ENCODE measurements at places on chromosomes 5 and 9.

- no peak for DNase-seq
Measured at GRCh38 chr5:180323160-180323559, 30.0 kb downstream of the GFPT2 start.

GRCh38 chr9:77750284-77750683, 102.2 kb upstream of the GNA14 start:
- no peak for DNase-seq

- DNase-seq: no peak
Measured at GRCh38 chr9:133526721-133527321, 2.1 kb upstream of the MYMK start.

DNA sequence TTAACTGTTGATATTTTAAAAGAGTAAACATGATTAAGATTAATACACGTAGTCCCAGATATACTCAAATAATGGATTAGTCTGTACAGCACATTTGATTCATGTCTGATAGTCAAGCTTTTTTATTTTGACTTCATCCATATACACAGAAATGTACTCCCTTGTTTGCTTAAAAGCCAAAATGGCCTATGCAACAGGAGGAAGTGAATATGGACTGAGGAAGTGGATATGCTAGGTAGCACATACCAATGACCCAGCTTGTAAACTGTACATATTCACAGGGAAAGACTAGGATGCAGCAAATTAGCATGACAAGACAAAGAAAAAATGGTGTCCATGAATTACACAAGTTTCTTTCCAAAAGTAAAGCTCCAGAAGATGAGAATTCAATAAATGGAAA, 109.7 kb downstream of the CAAP1 start:
- no peak for DNase-seq

GRCh38 chr5:159123700-159124099, 24.0 kb upstream of the EBF1 start:
- DNase-seq: no peak

DNA sequence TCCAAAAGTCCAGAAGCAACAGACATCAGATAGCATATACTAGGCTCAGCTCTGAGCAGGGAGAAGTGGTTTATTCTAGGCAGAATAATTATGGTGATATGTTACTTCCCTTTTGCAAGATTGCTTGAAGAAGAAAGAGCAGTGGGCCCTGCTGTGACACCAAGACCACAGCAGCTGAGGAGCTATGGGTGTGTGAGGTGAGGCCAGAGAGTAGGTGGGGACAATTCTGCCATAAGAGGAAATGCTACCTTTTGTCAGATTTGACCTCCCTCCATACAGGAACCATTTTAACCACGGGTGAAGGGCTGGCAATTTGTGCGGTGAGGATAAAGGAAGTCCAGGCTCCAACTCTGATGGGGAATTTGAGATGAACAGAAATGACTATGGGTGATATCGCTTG, 51.3 kb downstream of the TNFSF15 start:
- no peak for DNase-seq

DNA sequence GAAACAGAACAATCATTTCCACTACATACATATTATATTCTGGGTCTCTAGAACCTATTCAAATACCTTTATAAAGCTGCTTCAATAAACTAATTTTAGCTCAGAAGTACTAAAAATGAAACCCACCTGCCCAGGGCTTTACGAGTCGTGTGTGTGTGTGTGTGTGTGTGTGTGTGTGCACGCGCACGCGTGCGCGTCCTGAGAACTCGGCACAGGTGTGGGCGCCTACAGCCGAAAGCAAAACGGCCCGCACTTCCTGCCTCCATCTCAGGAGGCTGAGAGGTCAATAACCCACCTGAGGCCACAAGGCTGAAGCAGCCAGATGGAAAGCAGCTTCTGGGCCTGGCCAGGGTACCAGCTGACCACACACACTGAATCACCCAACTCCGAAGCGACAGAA, 3.0 kb downstream of the CLPTM1L start:
- no peak for DNase-seq

GRCh38 chr5:22757776-22758175, 95.4 kb downstream of the CDH12 start:
- no peak for DNase-seq

- no peak for DNase-seq
Measured at GRCh38 chr9:100674419-100675122, 96.7 kb downstream of the CAVIN4 start.

DNA sequence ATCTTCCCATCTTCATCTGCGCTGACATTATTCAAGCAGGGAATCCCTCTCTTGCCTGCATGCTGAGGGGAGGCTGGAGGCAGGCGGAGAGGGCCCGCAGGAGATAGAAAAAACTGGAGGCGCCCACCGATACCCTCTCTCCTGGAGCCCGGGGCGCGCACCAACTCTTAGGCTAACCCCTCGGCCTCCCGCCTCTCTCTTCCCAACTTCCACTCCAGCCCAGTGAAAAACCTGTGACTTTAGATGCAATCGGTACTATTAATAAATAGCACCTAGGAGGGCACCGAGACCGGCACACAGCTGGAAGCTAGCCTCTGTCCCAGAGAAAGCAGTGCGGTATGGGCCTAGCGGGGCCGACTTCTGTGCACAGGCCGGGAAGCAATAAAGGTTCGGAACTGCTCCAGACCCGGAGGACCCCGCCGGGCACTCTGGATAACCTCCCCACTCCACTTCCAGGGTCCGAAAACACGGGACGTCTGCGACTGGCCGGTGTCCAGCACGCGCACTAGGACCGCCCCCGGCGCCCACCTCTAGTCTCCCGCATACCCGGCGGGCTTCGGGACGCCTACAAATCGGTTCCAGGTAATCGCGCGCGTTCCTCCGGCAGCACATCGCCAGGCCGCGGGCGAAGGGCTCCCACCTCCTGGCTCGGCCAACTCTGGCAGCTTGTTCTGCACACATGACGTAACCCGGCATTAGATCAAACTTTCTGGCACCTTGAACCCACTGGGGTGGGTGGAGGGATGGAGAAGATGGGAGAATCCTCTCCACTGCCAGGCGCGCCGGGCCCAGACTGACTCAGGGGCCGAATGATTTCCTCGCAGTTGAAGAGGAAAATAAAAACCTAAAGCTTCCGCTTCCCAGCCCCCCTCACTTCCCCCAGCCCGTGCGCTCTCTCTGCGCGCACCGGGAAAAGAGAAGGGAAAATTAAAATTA, 1.4 kb downstream of the EFNA5 start:
- DNase-seq: no peak

DNA sequence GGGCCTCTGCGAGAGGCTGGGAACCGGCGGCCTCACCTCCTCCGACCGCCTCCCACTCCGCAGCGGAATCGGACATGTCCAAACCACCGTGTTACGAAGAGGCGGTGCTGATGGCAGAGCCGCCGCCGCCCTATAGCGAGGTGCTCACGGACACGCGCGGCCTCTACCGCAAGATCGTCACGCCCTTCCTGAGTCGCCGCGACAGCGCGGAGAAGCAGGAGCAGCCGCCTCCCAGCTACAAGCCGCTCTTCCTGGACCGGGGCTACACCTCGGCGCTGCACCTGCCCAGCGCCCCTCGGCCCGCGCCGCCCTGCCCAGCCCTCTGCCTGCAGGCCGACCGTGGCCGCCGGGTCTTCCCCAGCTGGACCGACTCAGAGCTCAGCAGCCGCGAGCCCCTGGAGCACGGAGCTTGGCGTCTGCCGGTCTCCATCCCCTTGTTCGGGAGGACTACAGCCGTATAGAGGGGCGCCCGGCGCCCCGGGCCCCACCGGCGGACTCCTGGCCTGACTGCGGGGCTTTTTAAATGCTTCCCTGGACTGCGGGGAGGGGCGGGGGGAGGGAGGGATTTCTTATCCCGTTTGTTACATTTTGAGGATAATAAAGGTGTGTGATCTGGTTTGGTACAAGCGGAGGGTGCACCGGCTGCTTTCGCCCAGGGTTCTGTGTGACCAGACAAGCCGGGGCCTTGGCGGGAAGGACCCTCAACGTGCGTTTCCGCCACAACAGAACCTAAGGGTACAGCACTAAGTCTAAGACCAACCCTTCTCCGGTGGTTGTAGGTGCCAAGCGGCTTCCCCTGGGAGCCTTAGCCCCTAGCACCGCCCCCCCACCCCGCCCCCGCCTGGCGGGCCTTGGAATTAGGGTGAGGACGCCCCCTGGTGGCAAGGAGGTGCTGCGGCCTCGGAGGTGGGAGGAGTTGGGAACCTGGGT, 9.3 kb downstream of the PRR7 start:
- DNase-seq: peak; percentile 99

DNA sequence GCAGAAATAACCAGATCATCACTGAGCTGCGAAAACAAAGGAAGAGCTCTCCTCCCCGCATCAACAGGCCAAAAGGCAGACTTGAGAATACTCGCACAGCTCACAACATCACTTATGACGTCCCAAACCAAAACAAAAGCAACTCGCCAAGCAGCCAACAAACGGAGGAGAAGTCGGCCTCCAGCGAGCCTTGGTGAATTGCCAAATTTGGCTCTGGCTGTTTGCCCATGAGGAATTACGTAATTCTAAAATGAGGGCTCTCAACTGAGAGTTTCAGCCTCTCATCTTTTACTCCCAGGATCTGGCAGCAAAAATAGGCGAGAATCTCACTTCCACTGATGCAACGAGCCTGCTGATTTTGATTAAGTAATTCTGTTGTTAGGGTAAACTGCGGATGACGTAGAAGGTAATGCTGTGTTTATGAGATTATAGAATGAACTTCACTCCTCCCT, 51.7 kb upstream of the SEMA6A start:
- DNase-seq: no peak

GRCh38 chr5:167712986-167713585, 578.4 kb upstream of the WWC1 start:
- no peak for DNase-seq

GRCh38 chr5:178403956-178404600, 171.5 kb upstream of the PHYKPL start:
- DNase-seq: no peak

GRCh38 chr9:87732756-87733155, 6.8 kb downstream of the CTSL start:
- DNase-seq: no peak

GRCh38 chr9:69386651-69387050, 61.6 kb downstream of the ENTREP1 start:
- no peak for DNase-seq

DNA sequence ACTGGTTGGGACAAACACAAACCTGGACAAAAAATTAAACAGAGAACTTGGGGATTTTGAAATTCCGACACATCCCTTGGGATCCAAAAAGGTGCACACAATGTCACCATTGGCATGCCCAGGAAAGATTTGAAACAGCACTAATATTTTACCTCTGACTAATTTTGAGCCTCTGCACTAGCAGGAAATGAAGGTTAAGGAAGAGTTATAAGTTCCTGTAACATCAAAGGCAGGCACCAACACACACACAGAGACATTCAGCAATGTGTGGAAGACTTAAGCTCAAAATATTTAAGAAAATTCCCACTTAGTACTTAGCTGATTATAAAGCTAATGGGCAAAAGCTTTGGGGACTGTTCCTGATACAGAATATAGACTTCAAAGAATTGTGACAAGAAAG, 247.0 kb downstream of the CDH9 start:
- DNase-seq: no peak

- no peak for DNase-seq
Measured at GRCh38 chr5:114362197-114362976, 517 bp downstream of the KCNN2 start.

- DNase-seq: no peak
Measured at GRCh38 chr5:75716715-75717081, 539 bp downstream of the POC5 start.

- no peak for DNase-seq
Measured at GRCh38 chr5:122130152-122130551, 806 bp downstream of the ZNF474 start.

GRCh38 chr5:145750199-145750598, 84.9 kb downstream of the PRELID2 start:
- no peak for DNase-seq

- DNase-seq: no peak
Measured at GRCh38 chr5:175434800-175435199, 9.2 kb downstream of the DRD1 start.

- no peak for DNase-seq
Measured at GRCh38 chr5:74380193-74380592, 260.3 kb downstream of the ENC1 start.

DNA sequence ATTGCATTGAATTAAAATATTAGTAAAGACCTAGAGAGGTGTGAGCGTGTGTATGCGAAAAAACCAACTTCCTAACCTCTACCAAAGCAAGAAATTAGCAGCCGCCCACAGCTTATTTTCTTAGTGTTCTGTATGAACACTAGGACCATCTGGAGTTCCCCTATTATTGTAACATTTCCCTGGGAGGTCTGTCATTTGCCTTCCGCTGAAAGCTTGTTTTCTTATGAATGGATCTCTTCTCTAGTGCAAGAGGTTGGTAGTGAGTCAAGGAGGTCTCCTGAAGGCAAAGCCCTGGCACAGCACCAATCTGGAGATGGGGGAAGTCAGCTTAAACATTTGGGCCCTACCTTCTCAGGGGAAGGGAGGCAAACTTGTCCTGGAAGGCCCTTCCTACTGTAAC, 10.8 kb downstream of the TNFSF8 start:
- DNase-seq: no peak

DNA sequence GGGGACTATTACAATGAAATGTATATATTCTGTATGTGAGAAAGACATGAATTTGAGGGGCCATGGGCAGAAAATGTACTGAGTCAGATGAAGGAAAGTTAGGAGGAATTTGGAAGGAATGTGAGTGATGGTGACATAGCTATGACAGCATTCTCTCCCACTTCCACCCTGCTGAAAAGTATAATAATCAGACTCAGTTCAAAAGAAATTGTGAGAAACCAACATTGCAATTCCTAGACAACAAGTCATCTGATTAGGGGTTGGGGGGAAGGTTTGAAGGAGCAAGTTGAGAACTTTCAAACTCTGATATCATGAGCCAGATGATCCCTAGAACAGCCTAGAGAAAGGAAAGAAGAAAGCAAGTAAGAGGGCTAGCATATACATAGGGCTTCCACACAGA, 370.6 kb downstream of the DMRTA1 start:
- no peak for DNase-seq

GRCh38 chr9:8677741-8678140, 878.2 kb upstream of the DMAC1 start:
- no peak for DNase-seq

GRCh38 chr9:135135171-135135928, 47.9 kb downstream of the OLFM1 start:
- no peak for DNase-seq

- no peak for DNase-seq
Measured at GRCh38 chr5:122400938-122401337, 88.9 kb downstream of the SNCAIP start.

- no peak for DNase-seq
Measured at GRCh38 chr5:98794001-98794400, 20.5 kb downstream of the RGMB start.

DNA sequence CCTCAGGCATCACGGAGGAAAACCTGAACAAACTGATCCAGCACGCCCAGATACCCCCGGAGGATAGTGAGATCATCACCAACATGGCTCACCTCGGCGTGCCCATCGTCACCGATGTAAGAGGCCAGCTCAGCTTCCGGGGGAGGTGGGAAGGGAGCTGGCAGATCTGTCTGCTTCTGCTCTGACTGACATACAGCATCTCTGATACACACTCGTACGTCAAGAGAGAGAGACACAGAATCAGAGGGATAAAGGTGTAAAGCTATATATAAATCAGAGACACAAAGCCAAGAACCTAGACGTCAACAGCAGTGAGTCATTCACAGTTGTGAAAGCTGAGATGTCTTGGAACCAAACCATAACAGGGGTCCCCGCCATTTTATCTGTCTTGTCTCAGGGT, 30.1 kb upstream of the CFAP157 start:
- DNase-seq: no peak
